ENCODE measurements at places on chromosomes 12 and 14.

GRCh38 chr14:95043314-95043713 is 114.0 kb downstream of the DICER1 start:
- no peak for DNase-seq

GRCh38 chr12:101356794-101357193 is 50.8 kb downstream of the ARL1 start:
- no peak for DNase-seq

DNA sequence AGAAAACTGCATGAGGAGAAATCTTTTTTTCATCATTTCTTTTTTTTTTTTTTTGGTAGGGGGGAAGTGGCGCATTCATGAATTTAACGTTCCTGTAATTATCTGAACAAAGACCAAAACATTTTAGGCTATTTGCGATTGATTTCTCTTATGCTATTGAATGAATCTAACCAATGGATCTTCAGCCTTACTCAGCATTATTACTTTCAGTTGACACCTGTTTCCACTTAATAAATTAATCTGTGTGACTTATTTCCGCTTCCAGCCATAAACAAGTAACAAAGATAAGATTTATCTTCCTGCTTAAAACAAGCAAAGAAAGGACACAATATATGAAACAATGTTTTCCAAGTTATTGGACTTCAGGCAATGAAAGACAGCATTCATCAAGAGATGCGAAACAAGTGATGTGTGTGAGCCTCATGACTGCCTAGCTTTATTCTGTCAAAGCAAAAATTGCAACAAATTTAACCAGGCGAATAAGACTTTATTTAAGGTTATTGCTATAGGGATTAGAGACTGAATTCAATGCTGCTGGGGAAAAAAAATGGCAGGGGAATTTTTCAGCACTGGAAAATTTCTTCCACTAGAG is 1026.9 kb downstream of the LRFN5 start:
- DNase-seq: no peak

- no peak for DNase-seq
These were observed 18.6 kb downstream of the GPRC5A start for GRCh38 chr12:12909995-12910420.

DNA sequence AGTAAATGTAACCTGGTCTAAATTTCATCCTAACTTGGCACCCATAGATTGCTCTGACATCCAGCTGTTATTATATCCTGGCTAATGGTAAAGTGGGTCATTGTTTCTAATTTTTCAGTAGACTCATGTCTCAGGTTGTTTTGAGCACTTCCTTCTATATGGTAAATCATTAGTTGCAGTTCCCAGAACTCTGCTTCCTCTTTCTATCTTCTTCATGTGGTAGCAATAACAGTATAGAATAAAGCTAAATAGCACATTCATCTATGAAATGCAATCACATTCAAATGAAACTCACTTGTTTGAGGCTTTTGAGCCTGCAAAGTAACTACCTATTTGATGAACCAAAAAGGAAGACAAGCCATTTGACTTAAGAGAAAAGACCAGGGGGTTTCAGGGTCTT is 65.1 kb upstream of the GZMB start:
- no peak for DNase-seq

GRCh38 chr14:93546642-93547041 is 115.9 kb downstream of the UNC79 start:
- no peak for DNase-seq

DNA sequence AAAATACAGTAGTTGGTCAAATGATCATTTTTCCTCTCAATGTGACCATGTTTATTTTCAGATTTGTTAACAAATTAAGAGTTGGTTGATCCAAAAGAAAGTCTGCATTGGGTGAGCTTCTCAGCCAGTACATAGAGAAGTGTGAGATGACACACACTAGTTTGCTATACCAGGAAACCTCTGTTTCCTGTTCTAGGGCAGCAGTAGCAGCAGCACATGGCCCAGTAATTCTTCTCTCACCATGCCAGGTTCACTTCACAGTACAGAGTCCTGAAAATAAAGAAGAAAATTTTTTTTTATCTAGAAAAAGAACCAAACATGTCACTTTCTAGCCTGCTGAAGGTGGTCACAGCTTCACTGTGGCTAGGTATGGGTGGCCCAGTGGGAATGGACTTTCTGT is 250.2 kb upstream of the OR4E1 start:
- no peak for DNase-seq

- DNase-seq: no peak
These were observed 244.1 kb downstream of the BTG1 start for GRCh38 chr12:91901381-91902074.

DNA sequence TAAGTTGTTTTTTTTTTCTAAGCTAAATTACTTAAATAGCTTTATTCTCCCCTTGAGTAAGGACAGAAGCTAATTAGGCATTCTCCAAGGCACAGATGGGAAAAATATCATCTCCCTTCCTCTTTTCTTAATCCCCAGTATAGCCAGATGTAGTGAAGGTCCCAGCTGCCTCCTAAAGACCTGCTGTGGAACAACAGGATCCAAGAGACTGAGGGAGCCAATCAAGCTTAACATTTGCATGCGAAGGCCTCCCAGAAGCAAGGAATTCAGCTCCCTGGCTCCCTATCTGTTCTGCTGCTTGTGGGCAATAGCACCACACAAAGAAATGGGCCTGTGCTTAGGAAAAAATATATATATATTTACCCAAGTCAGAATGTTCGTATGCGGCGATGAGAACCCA is 255.2 kb downstream of the SYT1 start:
- no peak for DNase-seq

DNA sequence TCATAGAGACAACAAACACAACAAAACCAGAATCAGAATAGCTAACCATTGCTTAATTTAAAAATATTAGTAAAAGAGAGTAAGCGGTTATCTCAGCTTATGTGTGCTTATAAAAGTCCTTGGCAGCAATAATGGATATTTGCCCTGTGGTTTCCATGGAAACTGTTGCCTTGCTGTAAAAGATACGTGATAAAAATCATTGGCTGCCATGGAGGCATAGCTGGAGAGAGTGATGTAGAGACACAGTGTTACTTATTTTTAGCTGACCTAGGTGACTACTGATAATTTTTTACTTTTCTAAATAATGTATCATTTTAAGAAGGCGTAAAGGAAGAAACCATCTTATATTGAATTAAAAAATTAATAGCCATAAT is 92.9 kb downstream of the ERC1 start:
- DNase-seq: no peak

- no peak for DNase-seq
These were observed 24.4 kb upstream of the TBX5 start for GRCh38 chr12:114430306-114430705.

DNA sequence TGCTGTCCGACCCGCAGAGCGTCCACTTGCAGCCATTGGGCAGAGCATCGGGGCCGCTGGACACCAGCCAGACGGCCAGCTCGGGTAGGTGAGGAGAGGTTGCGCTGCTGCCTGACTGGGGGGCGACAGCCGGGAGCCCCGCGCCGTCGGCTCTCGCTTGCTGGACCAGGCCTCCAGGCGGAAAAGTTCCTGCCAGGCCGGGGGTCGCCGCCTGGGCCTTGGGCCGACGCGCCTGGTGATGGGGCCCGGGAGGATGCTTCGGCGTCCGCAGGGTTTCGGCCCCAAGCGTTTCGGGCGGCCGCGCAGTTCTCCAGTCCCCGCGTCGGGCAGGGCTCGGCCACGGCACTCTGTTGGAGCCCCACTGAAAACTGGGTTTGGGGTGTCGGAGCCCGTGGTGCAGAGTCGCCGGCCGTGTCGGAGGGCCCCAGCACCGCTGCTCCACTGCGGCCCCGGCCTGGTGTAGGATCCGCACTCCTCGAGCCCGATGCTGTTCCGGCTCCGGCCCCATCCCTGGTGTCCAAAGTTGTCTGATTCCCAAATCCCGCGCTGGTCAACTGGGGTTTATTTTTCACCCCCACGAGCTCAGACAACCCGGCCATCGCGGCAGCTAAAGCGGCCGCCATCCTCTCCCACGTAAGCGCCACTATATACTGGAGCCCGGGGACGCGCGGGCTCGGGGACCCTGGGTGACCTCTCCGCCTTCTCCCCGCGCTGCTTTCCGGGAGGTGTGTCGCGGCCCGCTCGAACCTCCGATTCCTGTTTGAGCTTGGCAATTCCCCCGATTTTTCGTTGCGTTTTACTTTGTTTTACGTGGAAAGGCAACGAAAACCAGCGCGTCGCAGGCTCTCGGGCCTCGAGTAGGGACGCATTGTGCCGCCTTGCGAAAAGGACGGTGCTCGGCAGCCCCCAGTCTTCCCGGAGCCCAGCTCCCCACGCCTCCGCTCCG is 872 bp downstream of the VSX2 start:
- no peak for DNase-seq

DNA sequence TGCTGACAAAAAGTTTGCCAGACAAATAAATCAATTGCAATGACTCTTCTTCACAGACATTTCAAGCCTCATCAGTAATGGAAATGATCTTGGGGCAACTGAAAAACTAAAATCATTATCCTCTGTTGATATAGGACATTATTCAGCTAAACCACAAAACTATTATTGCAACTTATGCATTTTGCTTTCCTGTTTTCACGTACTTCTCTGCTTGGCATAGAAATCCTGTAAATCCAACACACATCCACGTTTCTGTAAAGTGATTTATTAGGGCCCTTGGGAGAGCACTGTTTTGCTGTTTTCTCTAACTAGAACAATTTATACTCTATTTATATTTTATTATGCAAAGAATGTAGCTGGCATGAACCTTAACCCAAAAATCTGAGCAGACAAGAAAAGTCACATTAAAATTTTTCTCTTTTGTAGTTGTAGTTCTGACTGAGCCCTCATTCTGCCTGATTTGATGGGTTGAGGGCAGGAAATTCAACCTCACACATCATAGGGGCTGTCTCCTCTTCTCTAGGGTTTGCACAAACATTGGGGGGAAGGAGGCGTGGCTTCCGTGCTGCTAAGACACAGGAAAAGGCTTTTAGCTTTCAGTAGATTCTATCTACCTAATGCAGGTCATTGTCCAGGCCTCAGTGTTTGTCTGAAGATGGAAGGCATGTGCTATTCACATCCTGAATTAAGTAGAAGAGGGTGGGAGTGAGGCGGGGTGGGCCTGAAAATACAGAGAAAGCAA is 11.5 kb upstream of the NUP107 start:
- no peak for DNase-seq

- no peak for DNase-seq
These were observed 11.2 kb upstream of the MAP1LC3B2 start for GRCh38 chr12:116547955-116548501.

- no peak for DNase-seq
These were observed 242.9 kb upstream of the PLEKHG7 start for GRCh38 chr12:92459850-92460249.

- DNase-seq: no peak
These were observed 114.3 kb downstream of the KSR2 start for GRCh38 chr12:117854339-117855012.

DNA sequence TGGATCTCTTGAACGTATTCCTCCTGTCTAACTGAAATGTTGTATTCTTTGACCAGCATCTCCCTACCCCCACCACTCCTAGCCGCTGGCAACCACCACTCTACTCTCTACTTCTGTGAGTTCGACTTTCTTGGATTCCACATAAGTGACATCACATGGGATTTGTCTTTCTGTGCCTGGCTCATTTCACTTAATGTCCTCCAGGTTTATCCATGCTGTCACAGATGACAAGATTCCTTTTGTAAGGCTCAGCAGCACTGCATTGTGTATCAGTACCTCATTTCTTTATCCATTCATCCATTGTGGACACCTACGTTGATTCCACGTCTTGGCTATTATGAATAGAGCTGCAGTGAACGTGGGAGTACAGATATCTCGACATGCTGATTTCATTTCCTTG is 10.5 kb downstream of the PRKAB1 start:
- DNase-seq: no peak

DNA sequence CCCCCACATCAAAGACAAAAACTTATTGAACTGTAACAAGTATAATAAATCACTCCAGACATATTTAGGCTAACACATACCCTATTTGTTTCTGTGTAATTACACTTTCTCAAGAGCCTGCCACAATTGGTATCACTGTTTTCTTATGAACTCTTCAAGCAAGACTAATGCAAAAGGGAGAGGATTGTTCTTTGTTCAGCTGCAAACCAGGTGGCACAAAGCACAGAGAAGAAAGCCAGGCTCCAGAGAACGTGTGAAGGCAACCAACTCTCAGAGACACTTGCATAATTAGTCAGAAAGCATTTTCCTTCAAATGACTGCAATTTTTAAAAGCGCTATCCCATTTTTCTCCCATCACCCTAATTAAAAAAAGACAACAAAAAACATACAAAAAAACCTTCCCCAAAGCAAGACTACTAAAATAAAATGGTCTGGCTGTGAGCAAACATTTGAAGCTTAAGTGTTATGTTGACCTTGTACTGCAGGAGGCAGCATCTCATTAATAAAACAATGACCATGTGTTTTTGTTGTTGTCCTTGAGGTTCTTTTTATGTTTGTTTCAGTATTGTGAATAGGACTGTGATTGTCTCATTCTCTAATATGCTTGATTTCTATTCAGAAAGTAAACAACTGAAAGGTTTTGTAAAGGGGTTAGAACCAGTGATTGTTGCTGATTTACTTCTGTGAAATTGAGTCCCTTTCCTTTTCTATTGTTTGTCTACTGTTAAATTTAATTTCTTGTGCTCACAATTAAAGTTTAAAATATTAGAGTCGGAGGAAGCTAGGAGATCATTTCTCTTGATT is 452.7 kb upstream of the PDE3A start:
- DNase-seq: no peak

DNA sequence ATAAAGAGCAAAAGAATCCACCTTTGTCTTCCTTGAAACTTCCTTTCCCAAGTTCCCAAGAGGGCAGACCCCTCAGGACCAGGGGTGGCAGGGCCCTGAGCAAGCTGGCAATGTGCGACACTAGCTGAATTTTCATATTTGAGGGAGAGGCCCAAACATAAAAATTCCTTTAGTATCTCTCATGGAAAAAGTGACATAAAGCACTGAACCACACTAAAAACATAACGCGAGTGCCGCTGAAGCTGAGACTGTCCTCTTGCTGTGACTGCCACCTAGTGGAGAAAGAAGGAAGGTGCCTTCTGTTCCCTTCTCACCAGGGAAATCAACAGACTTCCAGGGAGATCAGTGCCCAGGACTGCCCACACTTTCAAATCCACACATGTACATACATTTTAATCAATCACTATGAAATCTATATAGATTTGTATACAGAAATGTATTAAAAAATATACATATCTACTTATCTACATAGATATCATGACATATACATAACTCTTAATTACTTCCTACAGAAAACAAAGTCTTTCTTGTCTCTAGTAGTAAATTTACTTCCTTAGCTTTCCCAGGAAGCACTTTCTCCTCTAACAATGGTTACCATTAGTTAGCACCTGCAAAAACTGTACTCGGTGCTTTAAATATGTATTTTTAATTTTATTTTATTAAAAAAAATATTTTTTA is 53.8 kb downstream of the SSH1 start:
- peak; percentile 75 for DNase-seq

Measured in activated CD4-positive, alpha-beta T cell treated with anti-CD3 and anti-CD28 coated beads, Interleukin-2, amount 50 U/mL, for 24 hours (primary cell).